CMK (cell line): ENCODE measurements at places on chromosomes 1 and 21.

GRCh38 chr21:36450511-36450910 is 29.4 kb downstream of the CLDN14 start:
- no peak for DNase-seq

- no peak for DNase-seq
These were observed 72.1 kb downstream of the GREM2 start for GRCh38 chr1:240539769-240540414.

GRCh38 chr21:32888971-32889370 is 117.4 kb upstream of the PAXBP1 start:
- no peak for DNase-seq

DNA sequence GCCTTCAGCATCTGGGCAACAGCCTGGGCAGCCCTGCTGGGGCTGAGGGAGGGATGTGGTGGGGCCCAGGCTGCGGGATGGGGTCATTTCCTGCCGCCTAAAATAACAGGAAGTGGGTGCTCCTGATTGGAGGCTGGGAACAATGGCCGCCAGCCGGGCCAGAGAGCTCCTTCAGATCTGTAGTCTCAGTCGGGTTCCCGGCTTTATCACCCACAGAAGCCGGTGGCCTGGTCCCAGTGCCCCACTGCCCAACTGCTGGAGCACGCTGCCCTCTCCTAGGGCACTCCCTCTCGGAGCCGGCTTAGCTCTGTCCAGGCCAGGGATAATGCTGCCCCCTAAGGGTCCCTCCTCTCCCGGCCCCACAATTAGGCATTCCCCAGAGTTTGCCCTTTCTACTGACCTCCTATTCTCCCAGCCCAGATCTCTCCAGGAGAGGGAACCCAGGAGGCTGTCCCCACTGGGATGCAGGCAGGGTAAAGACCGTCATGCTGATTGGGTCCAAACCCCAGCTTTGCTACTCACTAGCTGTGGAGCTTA is 5.1 kb downstream of the MAP7D1 start:
- DNase-seq, result no peak

DNA sequence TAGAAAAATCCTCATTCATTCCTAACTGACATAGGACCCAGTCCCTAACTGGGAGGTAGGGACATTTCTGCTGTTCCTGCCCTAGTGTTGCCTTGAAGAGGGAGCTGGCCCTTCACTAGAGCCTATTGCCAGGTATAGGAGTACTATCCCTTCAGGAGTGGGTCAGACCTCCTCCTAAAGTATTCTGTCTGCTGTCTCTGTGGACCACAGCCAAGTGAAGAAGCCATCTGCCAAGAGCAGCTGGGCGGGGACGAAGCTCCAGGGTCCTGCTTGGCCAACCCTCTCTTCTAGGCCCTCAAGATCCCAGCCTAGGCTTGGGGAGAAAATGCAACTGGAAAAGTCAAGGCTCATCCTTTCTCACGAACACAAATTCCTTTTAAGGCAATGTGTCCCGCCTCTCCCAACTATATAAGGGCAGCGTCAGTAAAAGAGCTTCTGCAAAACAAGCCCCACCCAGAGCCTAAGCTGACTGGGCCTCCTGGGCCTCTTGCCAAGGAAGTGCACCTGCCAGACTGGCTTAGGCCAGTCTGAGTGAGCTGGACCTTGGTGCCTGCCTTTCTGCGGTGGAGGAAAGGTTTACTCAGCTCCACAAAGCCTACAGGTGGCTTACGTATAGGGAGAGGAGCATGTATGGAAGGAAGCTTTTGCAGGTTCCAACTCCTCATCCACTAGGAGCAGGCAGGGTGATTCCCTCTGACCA is 638 bp upstream of the TUFT1 start:
- DNase-seq, result no peak

DNA sequence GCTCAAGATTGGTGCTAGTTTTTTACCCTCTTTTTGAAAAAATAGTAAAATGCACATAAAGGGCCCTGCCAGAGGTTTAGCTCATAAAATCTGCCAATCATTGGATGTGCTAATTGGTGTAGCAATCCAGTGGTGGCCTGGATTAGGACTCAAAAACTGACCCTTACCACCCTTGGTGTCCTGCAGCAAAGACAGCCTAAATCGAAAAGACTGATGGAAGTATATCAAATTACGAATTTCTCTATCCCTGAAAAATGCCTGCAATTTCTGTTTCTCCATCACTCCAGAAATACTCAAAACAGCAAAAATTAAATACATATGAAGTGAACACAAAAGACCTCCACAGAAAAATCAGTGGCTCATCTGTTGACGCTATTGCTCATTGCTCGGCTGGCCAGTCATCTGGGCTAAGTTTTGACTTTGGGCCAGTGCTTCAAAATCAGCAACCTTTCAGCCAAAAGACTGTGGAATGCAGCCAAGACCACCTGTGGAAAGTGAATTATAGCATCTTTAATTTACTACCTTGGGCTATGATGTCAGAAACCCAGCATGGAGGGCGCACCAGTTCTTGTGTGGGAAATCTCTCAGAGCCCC is 30.0 kb downstream of the WLS start:
- DNase-seq, result no peak

DNA sequence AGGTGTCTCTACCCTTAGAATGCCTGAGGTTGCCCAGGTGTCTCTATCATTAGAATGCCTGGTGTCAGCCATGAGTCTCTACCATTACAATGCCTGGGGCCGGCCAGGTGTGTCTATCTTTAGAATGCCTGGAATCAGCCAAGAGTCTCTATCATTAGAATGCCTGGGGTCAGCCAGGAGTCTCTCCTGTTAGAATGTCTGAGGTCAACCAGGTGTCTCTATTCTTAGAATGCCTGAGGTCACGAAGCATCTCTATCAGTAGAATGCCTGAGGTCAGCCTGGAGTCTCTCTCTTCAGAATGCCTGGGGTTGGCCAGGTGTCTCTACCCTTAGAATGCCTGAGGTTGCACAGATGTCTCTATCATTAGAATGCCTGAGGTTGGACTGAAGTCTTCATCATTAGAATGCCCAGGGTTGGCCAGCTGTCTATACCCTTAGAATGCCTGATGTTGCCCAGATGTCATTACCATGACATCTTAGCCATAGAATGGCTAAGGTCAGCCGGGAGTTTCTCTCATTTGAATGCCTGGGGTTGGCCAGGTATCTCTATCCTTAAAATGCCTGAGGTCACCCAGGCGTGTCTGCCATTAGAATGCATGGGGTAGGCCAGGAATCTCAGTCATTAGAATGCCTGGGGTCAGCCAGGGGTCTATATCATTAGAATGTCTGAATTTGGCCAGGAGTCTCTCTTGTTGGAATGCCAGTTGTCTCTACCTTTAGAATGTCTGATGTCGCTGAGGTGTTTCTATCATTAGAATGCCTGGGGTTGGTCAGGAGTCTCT is 44.0 kb downstream of the RNF187 start:
- no peak for DNase-seq
